ENCODE measurements at places on chromosomes 7 and 10.

DNA sequence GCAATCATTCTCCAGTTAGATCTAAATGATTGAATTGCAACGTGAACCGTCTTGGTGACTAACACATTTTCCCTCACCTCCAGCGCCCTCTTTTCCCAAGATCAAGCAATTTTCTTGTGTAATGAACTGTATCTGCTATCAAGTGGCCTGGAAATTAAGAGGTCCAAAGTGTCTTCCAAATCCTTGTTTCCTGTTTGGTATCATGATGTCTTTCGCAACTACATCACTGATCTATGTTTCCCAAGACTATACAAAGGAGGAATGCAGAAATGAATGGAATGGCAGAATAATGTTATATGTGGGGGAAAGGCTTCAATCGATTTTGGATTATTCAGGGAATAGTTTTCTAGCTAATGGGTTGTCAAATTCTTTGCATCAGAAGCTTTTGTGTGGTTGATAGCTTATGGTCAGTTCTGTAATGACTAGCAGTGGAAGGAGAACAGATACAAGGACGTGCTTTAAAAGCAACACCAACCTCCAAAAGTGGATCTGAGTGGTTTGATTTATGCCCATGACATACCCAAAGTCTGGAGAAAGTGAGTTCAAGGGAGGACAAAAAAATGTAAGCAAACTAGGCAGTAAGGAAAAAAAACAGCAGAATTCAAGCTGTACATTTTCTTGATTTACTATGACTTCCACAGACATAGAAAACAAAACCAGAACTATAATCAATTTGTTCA is 14.6 kb upstream of the ZEB1 start:
- no peak for DNase-seq

DNA sequence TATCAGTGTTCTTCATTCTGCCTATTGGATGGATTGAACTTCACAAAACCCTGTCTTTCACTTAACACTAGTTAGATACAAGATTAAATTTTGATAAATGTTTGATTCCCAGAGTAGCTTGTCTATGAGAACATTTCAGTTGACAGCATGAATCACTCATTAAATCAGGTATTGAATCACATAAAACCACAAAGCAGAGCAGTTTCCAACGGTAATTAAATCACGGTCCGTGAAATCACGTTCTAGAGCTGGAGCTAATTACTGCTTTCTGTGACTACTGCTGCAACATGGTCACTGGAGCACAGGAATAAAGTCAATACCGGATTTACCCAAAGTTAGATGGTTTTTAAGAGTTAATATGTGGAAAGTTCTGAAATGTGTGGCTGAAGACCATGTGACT is 257.8 kb upstream of the PCDH15 start:
- DNase-seq: no peak

DNA sequence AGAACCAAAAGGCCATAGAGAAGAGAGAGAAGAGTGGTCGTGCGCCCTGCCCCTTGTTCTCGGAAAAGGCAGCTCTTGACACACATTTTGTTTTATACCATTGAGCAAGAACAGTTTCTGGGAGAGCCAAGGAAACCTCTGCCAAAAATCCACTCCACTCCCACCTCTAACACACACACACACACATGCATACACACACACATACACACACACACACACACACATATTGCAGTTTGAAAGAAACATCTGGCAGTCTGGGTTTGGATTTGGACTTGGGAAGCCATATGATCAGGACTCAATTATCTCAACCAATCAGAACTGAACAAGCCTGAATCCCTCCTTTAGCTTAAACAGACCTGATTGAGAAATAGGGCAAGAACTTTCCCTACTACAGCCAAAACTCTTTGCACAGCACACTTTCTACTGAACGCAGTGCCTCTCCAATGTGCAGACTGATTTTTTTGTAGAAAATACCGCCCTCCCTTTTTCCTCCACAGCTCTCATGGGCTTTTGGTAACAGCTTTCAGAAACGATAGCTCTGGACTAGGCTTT is 484.0 kb upstream of the ZWINT start:
- DNase-seq: no peak

GRCh38 chr10:97762816-97763215 is 9.0 kb downstream of the SFRP5 start:
- no peak for DNase-seq

DNA sequence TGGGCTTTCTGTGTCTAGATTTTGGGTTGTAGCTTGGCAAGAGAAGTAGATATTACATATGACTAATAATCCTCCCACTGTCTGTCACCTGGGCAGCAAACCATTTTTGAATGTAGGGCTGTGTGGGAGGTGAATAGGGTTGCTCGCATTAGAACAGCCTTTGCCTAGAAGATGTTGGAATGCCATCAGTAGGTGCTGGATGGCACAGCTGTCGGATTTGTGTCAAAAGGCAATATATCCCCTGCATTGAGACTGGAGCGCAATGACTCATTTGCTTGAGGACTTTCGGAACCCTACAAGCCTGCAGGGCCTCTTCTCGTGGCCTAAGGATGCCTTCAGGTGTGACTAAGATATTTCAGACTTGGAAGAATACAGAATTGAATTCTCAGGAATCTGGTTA is 323.8 kb downstream of the GPR158 start:
- DNase-seq: no peak

DNA sequence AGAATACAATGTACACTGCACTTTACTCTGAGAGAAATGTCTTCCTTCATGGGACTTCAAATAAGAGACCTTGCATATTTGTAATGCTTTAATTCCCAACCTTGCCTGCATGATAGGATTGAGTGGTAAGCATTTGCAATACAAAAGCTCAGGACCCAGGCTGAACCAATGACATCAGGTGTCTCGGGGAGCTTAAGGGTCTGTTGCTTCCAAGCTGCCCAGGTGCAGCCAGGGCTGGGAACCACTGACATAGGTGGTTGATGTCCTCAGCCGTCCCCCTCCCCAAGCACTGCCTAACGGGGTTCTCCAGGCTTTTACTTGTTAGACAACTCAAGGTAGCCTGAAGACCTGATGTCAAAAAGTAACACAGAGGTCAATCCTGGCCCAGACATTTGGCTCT is 29.1 kb downstream of the FIGNL1 start:
- no peak for DNase-seq

DNA sequence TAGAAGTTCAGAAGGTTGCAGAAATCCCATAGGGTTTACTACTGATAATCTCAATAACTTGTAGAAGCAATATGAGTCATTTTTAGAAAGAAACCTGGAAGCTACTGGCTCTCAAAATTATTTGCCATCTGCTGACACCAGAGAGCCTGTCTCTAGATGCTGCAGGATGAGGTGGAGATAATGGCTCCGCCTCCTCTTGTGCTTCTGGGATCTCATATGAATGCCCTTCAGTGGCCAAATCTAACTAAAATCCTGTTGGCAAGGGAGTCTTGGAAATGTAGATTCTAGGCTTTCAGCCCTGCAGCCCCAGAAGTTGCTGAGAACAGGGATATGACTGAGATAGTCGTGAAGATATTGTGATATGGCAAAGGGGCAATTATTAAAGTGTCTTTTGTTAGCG is 348.1 kb downstream of the CCSER2 start:
- no peak for DNase-seq

DNA sequence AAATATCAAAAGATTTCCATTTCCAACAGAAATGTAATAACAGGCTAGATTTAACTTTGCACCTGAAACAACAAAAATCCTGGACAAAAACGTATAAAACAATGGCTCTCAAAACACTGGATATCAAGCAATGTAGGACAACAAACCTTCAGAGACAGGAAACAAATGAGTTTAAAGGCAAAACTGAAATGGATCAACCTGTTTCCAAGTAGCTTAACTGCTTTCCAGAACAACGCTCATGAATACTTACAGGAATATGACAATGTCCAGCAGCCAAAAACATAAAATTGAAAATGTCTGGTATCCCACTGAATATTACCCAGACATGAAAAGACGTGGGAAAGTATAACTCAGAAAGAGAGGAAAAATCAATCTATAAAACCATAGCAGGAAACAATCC is 62.8 kb downstream of the CUBN start:
- DNase-seq: no peak

- no peak for DNase-seq
These were observed 140.4 kb upstream of the GDF10 start for GRCh38 chr10:47159361-47160260.

DNA sequence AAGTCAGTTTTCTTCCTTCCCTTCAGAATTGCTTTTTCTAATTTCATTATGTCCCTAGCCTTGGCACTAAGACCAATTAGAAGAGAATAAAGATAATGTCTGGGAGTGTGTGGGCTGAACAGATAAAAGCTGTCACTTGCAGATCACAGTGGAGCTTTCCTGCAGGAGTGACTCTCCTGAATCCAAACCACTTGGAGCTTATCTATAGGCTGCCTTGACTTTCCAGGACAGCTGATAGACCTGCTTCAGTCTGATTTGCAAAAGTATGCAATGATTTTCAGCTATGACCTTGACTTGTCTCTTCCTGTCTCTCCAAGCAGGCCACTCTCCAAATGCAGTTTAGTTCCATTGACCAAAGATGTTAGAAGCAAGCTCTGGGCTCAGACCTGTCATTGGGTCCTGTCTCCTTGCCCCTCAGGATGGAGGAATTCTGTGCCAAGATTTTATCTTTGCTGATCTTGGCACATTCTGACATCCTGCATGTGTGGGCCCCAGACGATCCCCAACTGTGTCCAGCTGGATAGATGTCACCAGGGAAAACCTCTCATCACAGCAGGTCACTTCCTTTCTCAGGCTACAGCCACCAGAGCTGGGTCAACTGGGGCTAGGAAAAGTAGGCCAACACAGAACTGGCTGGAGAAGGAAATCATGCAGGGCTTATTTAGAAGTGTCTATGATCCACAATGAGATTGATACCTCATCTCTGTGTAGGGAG is 120.9 kb upstream of the ZNF438 start:
- no peak for DNase-seq

DNA sequence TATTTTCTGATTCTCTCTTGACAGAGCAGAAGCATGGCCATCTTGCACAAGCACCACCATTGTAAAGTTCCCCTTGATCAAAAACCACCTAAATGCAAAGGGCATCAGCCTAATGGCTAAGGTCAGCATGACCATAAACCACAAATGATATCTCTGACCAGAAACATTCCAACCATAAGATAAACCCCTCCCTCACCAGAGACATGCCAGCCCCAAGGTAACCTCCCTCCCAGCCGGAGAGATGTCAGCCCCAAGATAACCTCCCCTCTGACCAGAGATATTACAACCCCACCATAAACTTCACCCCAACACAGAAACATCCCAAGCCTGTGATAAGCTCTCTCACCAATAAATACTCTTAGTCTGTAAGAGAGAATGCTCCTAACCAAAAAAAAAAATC is 72.1 kb upstream of the CDK1 start:
- DNase-seq: no peak

GRCh38 chr10:116620423-116621400 is at the start of gene PNLIPRP2:
PNLIPRP2 (plus strand) TSS chr10:116620953.
- no peak for DNase-seq

DNA sequence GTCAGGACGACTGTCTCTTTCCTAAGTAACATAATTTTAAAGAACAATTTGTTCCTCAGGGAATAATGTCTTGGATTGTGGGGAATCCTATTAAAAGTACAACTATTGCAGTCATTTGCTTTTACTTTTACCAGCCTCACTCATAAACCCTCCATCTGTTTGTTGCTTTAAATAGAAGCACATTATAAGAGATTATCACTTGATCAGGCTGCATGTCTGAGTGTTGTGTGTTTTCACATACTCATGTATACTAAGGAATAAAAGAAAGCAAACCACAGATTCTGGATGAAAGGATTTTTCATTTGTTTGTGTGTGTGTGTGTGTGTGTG is 1077.8 kb downstream of the KCNMA1 start:
- DNase-seq: no peak

DNA sequence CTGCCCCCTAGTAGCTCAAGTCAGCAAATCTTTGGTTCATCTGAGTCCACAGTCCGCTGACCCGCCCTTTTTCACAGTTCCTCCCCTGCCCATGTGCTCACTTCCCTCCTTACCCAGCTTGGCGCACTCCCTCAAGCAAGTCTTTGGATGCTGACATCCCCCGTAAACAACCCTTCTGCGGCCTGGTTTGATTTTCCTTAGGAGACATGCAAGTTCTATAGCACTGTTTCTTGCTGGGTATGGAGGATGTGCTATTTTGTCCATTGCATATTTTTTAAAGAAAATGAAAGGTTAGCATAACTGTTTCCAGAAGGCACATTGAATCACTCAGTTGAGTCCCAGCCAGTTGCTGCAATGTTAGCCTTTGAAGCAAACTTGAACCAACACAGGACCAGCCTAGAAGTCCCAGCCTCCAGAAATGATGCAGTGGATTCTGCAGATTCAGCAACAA is 38.2 kb downstream of the HTRA1 start:
- no peak for DNase-seq

DNA sequence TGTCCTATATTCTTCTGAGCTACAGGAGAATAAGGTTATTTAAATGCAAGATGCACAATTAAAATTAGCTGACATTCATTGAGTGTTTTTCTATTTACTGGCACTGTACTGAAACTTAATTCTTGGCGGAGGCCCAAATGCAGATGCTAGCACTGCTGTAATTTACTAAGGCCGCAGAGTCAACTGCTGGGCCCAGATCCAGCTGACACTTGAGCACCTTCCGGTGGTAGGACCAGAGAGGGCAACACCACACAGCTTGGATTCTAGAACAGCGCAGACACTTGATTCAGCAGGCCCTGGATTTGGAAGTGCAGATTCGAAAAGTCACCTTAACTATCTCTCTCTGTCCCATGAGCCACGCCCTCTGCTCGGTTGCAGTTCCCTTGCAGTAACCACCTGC is 228.6 kb upstream of the TMEM72 start:
- DNase-seq: no peak

DNA sequence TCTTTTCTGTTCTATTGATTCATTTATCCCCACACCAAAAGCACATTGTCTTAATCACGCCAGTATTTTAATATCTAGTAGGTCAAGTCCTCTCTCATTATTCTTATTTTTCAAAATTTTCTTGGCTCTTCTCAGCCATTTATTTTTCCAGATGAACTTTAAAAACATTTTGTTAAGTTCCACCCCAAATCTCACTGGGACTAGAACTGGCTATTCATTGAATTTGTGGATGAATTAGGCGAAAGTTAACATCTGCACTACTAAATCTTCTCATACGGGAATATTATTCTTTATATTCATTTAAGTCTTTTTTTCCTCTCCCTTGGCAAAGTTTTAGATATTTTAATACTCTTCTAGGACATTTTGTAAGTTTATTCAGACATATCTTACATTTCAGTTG is 295.2 kb upstream of the MGMT start:
- no peak for DNase-seq

DNA sequence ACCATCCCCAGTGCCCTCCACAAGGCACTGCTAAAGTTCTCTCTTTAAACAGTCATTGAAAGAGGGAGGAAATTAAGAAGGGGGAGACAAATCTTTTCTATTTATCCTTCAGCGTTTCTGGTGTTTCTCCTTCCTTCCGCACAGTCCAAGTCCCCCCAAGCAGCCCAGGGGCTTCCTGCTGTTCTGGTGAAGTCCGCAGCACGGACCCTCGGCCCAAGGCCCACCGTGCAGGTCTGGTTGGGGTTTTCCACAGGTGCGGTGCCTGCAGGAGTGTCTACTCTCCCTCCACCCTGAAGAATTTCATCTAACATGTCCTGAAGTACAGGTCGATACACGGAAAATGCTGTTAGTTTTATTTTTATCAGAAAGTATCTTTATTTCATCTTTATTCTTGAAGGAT is 34.1 kb upstream of the KNDC1 start:
- no peak for DNase-seq

- DNase-seq: no peak
These were observed 235.8 kb upstream of the AOAH start for GRCh38 chr7:36960105-36960504.

GRCh38 chr10:120735773-120736371 is 115.3 kb upstream of the WDR11 start:
- DNase-seq: no peak

GRCh38 chr7:117085275-117085674 is 132.0 kb downstream of the ST7 start:
- DNase-seq: no peak

GRCh38 chr7:130277763-130278643 is 11.3 kb downstream of the CPA2 start:
- no peak for DNase-seq
